ENCODE measurements at places on chromosomes 2 and 18. TPM values are rescaled to one million over a fixed set of nuclear protein-coding genes. Genes with fewer than 3 reads are reported as not detected.

The SMCHD1 gene
- 305 TPM for total RNA-seq

The NEU4 gene
- total RNA-seq = 13.9 TPM

The IL1RL2 gene
- total RNA-seq = 0.21 TPM

The TRAF3IP1 gene
- total RNA-seq = 6.2 TPM

The ESPNL gene
- total RNA-seq = 0.07 TPM

- no peaks in the 10 kb centered on the region for H3K4me1 ChIP-seq
- DNase-seq = no peak
Observed at GRCh38 chr2:26894136-26894535, 46.2 kb downstream of the DPYSL5 start.

- H3K27me3 ChIP-seq = no peaks in the 10 kb centered on the region
- no peak overlapping the region for H3K4me3 ChIP-seq
- no peak for DNase-seq
- H3K36me3 ChIP-seq = no peaks in the 10 kb centered on the region
- H3K4me1 ChIP-seq = no peaks in the 10 kb centered on the region
- no peak overlapping the region for H3K27ac ChIP-seq
Observed at GRCh38 chr18:43393174-43393573, 115.9 kb upstream of the SYT4 start.

DNA sequence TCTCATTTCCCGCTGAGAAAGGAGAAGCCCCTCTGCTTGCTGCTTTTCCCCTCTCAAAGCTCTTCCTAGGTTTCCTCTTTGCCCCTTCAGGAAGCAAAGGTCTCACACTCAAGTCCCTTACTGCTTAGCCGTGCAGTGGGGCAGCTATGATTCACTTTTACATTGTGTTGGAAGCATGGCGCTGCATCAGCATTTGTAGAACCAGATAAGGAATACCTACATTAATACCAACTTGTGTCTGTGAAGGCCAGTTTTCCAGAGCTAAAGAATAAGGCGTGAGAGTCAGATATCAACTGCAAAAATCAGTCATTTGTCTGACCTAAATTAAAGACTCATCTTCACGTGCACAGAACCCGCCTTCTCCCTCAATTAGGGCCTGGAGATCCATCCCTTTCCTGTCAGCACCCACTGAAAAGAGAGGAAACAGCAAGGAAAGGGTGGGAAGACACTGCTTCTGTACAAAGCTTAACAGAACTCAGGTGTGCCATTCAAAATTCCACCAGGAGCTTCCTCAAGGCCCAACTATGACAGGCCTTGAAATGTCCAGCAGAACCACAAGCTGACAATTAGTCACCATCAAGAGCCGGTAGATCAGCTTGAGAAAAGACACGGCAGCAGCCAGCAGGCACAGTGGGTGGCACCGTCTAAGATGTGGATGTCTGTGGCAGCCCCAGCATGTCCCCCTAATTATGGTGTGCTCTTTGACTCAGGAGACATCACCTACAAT lies 16.1 kb upstream of the XDH start:
- no peak for DNase-seq
- no peaks in the 10 kb centered on the region for H3K36me3 ChIP-seq
- H3K4me1 ChIP-seq = peaks cover 15% of the 10 kb centered on the region
- no peak overlapping the region for H3K4me3 ChIP-seq
- H3K27me3 ChIP-seq = no peaks in the 10 kb centered on the region

GRCh38 chr18:79496978-79497637 lies 101.4 kb downstream of the NFATC1 start:
- no peak overlapping the region for H3K4me3 ChIP-seq
- peaks cover 2% of the 10 kb centered on the region for H3K4me1 ChIP-seq
- H3K27ac ChIP-seq = no peak overlapping the region
- H3K36me3 ChIP-seq = no peaks in the 10 kb centered on the region
- no peak for DNase-seq
- no peaks in the 10 kb centered on the region for H3K27me3 ChIP-seq

DNA sequence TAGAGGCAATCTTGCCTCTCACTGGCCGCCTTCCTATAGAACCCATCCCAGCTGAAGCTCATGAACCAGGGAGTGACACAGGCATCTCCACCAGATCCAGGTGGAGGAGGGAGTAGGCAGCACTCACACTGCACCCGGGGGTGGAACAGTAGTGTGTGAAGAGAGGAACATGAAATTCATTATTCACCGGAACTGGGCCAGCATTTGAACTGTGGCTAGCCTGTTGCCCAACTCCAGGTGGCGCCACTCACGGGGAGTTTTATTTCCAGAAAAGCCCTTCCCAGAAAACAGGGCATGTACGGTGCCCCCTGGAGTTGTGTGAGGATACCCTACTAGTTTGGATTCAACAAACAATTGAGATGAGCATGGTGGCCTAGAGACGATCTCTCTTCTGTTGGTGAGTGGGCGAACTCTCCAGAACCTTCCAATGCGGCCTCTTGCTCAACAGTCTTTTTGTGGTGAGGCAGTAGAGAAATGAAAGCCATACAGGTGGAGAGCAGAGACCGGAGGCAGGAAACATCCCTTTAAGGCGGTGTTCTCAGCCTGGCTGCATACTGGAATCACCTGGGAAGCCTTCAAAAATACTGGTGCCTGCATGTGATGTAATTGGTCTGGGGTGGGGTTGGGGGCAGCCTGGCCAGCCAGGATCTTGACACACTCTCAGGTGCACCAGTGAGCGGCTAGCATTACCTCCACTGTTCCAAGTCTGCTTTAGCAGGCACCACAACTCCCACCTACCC lies 73.5 kb upstream of the NEDD4L start:
- no peaks in the 10 kb centered on the region for H3K4me1 ChIP-seq
- H3K36me3 ChIP-seq = no peaks in the 10 kb centered on the region
- no peak overlapping the region for H3K27ac ChIP-seq
- DNase-seq = no peak

- H3K4me1 ChIP-seq = no peaks in the 10 kb centered on the region
- H3K36me3 ChIP-seq = no peaks in the 10 kb centered on the region
- no peaks in the 10 kb centered on the region for H3K27me3 ChIP-seq
Observed at GRCh38 chr2:215697003-215697402, 261.1 kb upstream of the FN1 start.

- peak overlapping the region; percentile 71 for H3K27ac ChIP-seq
- DNase-seq = no peak
- H3K4me3 ChIP-seq = no peak overlapping the region
- no peaks in the 10 kb centered on the region for H3K27me3 ChIP-seq
- no peaks in the 10 kb centered on the region for H3K36me3 ChIP-seq
- H3K4me1 ChIP-seq = peaks cover 15% of the 10 kb centered on the region
Observed at GRCh38 chr2:28594000-28594331, 98.1 kb downstream of the PLB1 start.

DNA sequence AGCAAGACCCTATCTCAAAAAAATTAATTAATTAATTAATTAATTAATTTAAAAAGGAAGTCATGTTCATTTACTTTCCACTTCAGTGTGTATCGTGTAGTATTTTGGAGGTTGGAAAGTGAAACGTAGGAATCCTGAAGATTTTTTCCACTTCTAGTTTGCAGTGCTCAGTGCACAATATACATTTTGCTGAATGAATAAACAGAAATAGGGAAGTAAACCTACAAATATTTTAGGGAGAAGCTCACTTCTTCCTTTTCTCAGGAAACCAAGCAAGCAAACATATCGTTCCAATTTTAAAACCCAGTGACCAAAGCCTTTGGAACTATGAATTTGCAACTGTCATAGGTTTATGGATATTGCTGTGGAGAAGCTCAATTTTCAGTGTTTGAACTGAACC lies 27.8 kb downstream of the SLC14A1 start:
- no peak overlapping the region for H3K4me3 ChIP-seq
- DNase-seq = no peak
- H3K36me3 ChIP-seq = no peaks in the 10 kb centered on the region
- H3K27me3 ChIP-seq = no peaks in the 10 kb centered on the region

Data from naive thymus-derived CD4-positive, alpha-beta T cell (primary cell).